ENCODE measurements at places on chromosomes 5 and 9.

GRCh38 chr9:89734600-89735041 lies 129.8 kb downstream of the GADD45G start:
- no peak for DNase-seq

GRCh38 chr5:172756764-172757393 lies 14.1 kb downstream of the DUSP1 start:
- no peak for DNase-seq

GRCh38 chr5:142808878-142809598 lies 38.9 kb downstream of the ARHGAP26 start:
- DNase-seq, result no peak

- no peak for DNase-seq
Measured at GRCh38 chr9:649128-650074, 192.1 kb upstream of the DMRT1 start.

GRCh38 chr9:114953959-114954358 lies 23.6 kb upstream of the TNFSF8 start:
- peak; percentile 86 for DNase-seq

DNA sequence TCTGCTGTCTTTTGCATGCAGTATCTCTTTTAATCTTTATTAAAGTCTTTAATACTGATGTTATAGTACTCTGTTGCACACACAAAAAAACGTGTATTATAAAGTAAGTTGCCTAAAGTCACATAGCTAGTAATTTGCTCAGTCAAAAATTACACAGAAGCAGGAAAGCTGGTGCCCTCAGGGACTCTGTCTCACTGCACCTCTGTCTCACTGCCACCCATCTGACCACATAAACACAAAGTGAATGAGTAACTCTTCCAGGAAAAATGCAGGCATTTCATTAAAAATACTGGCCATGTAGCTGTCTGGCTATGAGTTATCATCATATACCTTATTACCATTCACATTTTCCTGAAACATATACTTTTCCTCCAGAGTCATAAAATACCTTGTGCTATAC lies 591.7 kb downstream of the CSNK1G3 start:
- DNase-seq, result peak; percentile 60

GRCh38 chr5:71839096-71839884 lies 120.2 kb downstream of the CARTPT start:
- no peak for DNase-seq

DNA sequence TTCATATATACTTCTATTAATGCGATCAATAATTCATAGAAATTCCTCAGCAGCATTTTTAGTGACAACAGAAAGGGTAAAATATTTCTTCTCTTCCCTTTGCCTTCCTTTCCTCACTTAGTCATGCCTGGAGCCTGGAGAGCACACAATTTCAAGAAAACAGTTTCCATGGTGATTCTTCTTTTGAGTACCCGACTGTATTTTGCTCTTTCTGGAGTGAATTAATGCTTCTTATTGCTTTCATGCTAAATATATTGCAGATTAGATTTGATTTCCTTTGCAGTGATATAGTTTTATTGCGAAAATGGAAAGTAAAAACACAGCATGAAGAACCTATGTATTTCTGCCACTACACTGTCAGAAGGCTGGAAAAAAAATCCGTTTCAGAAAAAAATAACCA lies 153.5 kb downstream of the PPP2R2B start:
- no peak for DNase-seq

- DNase-seq, result peak; percentile 98
Measured at GRCh38 chr9:124286292-124286931, 28.7 kb downstream of the NEK6 start.

- peak; percentile 77 for DNase-seq
Measured at GRCh38 chr5:72556351-72557166, 49.3 kb upstream of the ZNF366 start.

DNA sequence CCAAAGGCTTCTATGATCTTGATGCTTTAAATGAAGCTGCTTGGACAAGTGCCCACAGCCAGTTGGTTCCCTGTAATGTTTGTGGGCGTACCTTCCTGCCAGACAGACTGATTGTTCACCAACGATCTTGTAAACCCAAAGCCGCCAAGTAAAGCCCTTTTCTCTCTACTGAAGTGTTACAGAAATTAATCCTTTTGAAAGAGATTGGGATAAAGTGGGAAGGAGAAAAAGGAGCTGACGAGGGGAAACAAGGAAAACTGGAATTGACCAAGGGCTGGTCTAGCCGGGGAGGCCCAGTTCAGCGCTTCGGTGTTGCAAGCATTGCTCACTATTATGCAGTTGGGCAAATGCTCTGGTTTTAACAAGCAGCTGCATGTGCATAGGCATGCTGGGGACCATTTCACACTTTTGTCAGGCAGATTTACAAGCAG lies 53.2 kb downstream of the ZNF474 start:
- DNase-seq, result peak; percentile 87

GRCh38 chr9:98038958-98039357 lies 17.6 kb upstream of the NANS start:
- no peak for DNase-seq

DNA sequence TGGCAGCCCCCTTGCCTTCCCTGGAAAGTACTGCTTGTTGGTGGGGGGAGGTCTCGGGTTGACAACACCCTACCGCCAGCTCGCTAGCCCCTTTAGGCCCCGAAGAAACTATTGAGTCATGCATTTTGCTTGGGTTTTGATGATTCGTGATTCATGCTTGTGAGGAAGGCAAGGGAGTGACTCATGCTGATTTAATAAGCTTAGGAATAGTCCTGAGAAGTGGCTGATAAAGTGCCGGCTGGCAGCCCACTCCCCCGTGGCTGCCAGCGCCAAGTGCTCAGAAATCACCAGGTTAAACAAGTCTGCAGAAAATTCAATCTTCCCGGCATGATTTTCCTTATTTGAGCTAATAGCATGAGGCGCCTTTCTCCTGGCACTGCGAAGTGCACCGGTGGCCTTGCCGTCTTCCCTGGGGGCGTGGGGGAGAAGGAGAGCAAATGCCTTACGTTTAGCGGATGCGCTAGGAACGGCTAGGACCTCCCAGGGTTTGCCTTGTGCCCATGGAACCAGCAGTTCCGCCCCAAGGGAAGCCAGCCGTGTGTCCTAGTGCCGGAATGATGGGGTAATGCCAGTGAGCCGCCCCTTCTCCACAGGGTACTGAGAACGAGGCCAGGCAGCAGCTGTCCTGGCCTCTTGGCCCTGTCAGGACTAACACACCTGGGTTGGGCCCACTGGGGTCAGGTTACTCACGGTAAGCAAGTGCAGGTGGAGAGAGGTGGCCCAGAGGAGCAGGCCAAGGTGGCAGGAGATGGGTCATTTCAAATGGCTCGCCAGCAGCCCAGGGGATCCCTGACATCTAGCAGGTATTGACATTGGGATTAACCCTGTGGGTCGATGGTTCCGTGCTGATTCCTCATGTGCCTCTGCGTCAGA lies 151.9 kb downstream of the MACROH2A1 start:
- DNase-seq, result peak; percentile 94

GRCh38 chr5:27479859-27480258 lies 441.5 kb upstream of the CDH9 start:
- no peak for DNase-seq

- no peak for DNase-seq
Measured at GRCh38 chr5:91742550-91742949, 359.4 kb upstream of the ARRDC3 start.

GRCh38 chr5:95718203-95718602 lies 12.9 kb upstream of the RHOBTB3 start:
- peak; percentile 31 for DNase-seq

- no peak for DNase-seq
Measured at GRCh38 chr9:106019702-106020101, 325.4 kb downstream of the TMEM38B start.
